ENCODE measurements at places on chromosomes 6 and 20.

DNA sequence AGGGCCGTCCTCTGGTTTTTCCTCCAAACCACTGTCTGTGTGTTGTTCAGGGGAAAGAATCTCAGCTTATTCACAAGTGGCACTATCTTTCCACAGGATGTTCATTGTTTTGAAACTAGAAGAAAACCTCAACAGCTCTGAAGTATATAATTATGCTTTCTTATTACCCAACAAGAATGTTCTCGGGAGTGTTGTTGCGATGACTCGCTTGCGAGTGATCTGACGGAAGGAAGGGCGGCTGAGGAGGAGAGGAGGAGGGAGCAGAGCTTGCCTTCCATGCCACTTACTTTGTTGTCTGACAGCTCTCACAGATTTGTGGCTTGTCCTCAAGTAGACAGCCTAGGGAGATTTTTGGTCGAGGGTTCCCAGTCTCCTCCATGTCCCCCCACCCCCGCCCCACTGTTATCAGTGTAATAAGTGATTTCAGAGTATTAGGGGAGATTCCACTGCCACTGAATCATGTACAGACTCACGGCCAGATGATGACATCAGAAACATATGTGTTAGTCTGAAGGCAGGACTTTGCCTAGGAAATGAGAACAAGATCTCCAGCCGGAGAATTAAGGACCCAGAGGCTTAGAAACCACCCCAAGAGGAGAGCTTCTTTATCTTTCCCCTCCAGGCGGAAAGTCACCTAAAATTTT, 80.7 kb upstream of the CCN6 start:
- DNase-seq = peak; percentile 78

- no peak for DNase-seq
Observed at GRCh38 chr6:139148557-139149235, 13.8 kb downstream of the HECA start.

GRCh38 chr6:136772685-136773472, 19.4 kb downstream of the MAP3K5 start:
- DNase-seq = no peak

GRCh38 chr6:139801571-139802321, 427.3 kb upstream of the CITED2 start:
- no peak for DNase-seq

DNA sequence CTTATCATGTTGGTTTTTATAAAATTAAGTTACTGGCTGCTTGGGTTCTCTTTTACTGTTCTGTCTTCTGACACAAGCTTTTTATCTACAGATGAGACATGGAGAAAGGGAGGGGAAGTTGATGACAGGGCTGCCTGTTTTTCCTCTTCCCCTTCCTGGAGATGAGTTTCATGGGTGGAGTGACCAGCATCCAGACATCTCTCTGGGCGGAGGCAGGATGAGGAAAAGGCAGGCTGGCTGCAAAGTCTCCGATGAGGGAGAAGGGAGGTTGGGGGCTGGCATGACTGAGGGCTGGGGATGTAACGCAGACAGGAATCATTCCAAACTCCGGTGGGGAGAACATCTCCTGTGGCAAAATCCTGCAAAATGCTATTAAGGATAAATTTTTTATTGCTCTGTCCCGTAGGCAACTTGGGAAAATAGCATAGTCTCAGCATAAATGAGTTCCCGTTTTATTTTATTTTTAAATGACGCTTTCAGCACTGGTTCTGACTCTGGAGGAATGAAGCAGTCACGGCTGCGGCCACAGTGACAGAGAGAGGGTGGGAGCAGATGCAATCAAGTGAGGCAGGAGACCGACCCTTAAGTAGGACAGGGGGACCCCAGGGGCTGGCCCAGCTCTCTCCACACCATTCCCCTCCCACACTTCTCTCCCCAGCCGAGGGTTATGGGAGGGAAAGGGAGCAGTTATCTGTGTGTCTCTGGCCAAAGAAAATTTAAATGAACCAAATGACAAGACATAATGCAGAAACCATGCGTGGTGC, 108.8 kb upstream of the PMEPA1 start:
- DNase-seq = no peak

- no peak for DNase-seq
Observed at GRCh38 chr6:132768051-132768517, 10.4 kb upstream of the VNN2 start.
